Activated T-cell treated with anti-CD3 and anti-CD28 coated beads, Interleukin-2, amount 50 U/mL, for 72 hours (primary cell): ENCODE measurements at places on chromosomes 1 and 21.
A peak's percentile ranks its signal among the peaks of the same experiment; 100 is the strongest.

DNA sequence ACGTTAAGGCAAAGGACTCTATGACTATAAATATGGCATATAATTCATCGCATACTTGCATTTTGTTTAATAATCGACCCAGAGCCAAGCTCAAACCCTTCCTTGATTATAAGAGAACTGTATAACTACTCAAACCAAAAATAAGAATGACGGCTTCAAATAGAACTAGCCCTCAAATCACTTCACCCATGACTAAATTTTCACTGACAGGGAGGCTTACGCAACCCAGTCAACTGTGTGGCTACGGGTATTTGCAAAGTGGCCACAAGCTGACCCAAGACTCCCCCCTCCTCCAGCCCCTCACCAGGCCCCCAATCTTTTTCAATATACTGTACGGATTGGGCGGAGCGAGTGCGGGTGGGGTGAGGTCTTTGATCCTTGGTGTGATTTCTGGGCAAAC, 268.3 kb downstream of the ASTN1 start:
- DNase-seq: no peak

DNA sequence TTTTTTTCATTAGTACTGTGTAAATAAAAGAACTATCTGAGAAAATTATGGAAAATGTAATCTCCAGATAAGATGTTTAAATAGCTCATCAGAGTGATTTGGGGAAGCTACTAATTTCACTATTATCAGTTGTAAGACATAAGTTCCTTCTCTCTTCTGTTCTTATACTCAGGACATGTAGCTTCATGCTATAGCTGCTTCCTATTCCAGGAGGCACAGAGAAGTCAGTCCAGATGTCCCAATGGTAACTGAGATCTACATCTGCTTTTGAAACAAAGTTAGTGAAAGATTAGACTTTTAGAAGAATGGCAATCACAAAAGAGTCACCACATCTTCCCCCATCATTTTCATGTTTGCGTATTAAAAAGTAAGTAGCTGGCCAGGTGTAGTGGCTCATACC, 5.6 kb downstream of the MAP3K21 start:
- DNase-seq: no peak

GRCh38 chr1:30929944-30930525, 21.5 kb upstream of the SDC3 start:
- no peak for DNase-seq

DNA sequence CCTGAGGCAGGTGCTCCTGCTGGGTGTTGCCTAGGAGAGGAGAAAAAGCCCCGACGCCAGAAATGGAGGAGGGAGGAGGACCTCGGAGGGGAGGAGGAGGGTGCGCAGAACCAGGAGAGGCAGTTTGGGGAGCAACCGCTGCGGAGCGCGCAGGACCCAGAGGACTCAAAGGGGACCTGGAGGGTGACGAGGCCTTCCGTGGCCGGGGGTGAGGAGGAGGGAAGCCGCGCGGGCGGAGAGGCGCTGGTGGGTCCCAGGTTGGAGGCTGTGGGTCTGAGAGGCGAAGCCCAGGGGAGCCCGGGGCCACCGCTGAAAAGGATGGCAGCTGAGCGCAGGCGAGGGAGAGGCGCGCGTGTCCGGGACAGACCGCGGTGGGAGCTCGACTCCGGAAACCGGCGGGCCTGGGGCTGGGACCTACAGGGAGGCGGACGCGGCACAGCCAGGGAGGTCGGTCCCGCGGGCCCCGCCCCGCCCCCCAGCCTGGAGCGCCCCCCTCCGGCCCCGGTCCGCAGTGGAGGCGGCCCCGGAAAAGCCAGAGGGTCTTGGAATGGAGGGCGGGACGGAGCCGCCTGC, 15.1 kb downstream of the RNF223 start:
- DNase-seq: no peak

- DNase-seq: peak; percentile 72
These were observed 1.7 kb upstream of the VWA1 start for GRCh38 chr1:1433804-1434130.

DNA sequence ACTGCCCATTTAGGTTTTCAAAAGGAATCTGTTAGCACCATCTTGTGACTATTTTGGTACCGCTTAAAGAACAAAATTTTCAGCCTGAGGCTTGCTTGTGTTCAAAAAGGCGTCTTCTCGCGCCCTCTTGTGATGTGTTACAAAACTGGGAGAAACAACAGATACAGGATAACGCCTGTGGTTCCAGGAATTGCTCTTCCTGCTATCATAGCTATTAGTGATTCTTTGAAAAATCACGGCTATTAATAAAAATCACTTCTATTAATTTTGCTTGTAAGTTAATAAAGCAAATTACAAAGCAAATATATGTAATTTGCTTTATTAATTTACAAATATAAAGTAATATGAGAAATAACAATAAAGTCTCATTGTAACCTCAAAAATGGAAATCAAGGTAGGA, 82.2 kb upstream of the ABCD3 start:
- peak; percentile 35 for DNase-seq

DNA sequence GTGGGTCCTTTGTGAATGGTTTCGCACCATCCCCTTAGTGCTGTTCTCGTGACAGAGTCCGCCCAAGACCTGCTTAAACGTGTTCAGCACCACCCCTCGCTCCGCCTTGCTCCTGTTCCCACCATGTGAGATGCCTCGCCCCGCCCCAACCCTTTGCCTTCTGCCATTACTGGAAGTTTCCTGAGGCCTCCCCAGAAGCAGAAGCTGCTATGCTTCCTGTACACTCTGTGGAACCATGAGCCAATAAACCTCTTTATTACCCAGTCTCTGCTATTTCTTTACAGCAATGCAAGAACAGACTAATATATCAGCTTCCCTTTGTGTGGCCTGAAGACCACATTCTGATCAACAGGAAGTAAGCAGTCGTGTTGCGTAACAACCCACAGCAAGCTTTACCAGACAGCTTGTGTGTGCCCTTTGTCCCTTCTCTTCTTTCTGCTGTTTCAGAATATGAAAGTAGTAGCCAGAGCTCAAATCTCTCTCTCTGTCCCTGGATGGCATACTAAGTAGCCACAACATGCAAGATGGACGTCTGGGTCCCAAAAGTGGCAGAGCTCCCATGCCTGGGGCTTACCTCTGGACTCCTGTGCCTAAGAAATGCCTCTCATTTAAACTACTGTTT, 14.1 kb downstream of the HENMT1 start:
- DNase-seq: peak; percentile 72

- no peak for DNase-seq
These were observed 3.2 kb downstream of the TMCC2 start for GRCh38 chr1:205230982-205231381.

GRCh38 chr1:169513208-169513607, 27.5 kb upstream of the SLC19A2 start:
- no peak for DNase-seq

DNA sequence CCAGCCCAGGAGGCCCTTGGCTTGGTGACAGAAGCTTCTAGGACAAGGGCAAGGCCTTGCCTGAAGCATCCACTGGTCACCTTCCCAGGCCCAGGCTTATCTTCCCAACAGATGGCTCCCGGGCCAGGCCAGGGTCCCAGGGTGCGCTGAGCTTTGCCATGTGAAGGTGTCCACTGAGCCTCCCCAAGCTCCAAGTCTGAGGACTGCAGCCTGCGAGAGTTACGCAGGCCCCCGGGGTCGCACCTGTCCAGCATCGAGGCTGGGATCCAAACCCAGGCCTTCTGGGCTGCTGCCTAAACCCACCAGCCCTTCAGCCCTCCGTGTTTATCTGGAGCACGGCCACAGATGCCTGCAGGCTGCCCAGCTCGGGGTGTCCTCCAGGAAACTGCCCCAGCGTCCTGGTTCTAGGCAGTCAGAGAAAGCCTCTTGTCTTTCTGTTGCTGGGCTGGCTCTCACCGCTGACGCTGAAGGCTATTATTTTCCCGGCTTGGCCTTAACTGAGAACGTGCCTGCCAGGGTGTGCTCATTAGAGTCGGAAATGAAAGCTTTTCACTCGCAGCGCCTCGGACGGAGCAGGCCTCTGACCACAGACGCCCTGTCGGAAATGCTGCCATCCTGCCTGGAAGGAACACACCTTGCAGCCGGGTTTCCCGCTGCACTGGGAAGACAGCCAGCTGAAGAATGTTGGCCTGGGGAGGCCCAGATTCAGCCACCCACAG, 71.4 kb downstream of the MEGF6 start:
- no peak for DNase-seq

- DNase-seq: no peak
These were observed 23.5 kb downstream of the S100A10 start for GRCh38 chr1:151970128-151970527.

GRCh38 chr1:34037109-34037508, 127.9 kb downstream of the CSMD2 start:
- DNase-seq: no peak

- DNase-seq: no peak
These were observed 66.8 kb upstream of the ANGPTL1 start for GRCh38 chr1:178937695-178938094.

DNA sequence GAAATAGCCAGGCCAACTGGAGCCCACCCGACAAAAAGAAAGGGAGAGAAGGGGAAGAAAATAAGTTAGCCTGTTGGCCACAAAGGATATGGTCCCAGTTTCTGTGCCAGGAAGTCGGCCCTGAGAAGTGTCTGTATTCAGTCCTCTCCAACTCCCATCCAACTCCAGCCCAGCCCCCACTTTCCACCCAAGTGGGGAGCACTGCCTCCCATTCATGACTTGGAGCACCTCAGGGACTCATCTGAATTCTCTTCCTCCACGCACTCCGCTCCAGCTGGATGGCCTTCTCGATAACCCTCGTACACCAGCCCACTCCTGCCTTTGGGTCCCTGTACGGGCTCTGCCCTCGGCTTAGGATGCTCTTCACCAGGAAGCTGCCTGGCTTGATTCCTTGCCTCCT, 2.0 kb upstream of the WNT2B start:
- DNase-seq: no peak

DNA sequence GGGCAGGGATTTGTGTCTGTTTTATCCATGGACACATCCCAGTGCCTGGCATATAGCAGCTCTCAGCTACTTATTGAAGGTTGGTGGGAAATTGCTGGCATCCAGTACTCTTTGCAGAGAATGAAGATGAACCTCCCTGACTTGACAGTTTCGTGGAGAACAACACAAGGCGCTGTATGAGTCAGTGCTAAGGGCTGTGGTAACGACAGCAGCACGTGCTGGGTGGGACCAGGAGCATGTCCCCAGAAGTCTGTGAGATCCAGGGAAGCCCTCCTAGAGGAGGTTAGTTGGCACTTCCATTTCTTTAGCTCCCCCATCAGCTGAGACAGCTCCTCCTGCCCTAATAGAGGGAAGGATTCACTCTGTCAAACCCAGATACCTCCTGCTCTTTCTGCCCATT, 25.9 kb upstream of the IL19 start:
- DNase-seq: no peak

GRCh38 chr1:234396871-234397270, 23.6 kb downstream of the COA6 start:
- no peak for DNase-seq

- DNase-seq: no peak
These were observed 81.6 kb upstream of the IVNS1ABP start for GRCh38 chr1:185398599-185398998.

GRCh38 chr1:26283871-26284596, 4.1 kb downstream of the SH3BGRL3 start:
- DNase-seq: no peak

DNA sequence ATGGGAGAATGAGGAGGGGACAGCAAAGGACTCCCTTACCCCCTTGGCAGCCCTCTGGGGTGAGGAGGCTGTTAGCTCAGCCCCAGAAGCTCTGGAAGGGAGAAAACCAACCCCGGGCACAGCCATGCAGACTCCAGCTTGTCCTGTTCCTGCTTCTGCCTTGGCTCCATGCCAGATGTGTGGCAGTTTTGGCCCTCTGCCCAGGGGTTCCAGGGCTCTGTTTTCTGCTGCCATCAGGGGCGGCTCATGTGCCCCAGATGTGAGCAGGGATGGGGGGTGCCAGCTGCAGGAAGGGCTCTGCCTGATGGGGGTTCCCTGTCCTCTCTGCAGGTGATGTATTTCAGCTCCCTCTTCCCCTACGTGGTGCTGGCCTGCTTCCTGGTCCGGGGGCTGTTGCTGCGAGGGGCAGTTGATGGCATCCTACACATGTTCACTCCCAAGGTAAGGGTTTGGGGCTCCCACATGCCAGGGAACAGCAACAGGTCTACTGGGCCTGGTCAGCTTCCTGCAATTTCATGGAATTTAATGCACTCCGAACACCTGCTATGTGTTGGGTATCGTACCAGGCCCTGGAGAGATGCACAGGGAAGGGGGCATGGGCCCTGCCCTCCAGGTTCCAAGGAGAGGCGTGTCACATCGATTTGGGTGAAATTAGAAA, 26.1 kb downstream of the SLC6A17 start:
- DNase-seq: no peak

GRCh38 chr21:34722684-34723300, 54.0 kb downstream of the CLIC6 start:
- peak; percentile 39 for DNase-seq

- DNase-seq: no peak
These were observed 17.2 kb downstream of the PRDM15 start for GRCh38 chr21:41861987-41862386.

DNA sequence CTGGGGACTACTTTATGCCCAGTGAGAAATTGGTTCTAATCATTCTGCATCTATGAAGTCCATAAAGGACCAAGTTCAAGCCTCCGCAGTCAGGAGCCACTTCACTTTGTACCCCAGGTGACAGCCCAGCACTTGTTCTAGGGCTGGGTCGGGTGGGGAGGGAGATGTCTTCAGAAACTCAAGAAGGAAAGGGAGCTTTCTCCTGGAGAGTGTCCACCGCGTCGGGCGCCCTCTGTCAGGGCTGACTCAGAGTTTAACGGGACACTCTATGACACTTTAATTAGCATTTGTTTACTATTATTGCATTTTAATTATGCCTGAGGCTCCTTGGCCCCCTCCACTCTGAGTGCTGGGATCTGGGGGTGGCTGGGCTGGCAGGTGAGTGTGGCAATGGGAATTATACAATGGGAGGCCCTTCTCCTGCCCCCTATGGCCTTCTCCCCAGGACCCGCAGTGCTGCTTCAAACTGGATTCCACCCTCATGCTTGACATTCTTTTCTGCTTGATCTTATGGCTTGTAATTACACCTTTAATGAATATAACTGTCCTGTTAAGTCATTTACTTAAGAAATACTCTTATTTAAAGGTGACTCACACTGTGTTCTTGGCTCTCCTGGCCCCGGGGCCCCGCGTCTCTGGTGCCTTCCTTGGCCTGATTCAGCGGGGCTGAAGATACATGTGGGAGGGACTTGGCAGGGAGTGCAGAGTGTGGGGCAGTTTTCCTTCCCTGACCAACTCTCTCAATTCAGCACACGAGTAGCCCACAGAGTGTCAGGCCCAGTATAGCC, 136.6 kb downstream of the PLXNA2 start:
- DNase-seq: no peak

- no peak for DNase-seq
These were observed 543.2 kb upstream of the CAMK1G start for GRCh38 chr1:209040351-209040750.

DNA sequence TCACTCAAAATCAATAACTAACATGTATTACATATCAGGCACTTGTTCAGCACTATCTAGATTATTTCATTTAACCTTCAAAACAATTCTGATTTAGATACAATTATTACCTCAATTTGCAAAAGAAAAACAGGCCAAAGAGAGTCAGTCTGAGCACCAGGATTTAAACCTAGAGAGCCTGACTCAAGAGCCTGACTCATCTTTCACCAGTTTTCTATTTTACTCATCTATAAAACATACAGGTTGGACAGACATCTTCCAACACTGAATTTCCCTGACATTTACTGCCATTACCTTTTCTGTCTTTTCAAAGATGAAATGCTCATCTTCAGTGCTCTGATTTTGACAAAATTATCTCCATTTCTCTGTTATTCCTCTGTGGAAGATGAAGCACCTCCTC, 116.5 kb downstream of the MRPL39 start:
- DNase-seq: no peak

- DNase-seq: peak; percentile 52
These were observed 296.1 kb downstream of the PTPRC start for GRCh38 chr1:198934901-198935305.

- DNase-seq: peak; percentile 26
These were observed 50.6 kb downstream of the RPS6KA1 start for GRCh38 chr1:26580116-26580515.
